ENCODE measurements at places on chromosomes 1 and 21.

DNA sequence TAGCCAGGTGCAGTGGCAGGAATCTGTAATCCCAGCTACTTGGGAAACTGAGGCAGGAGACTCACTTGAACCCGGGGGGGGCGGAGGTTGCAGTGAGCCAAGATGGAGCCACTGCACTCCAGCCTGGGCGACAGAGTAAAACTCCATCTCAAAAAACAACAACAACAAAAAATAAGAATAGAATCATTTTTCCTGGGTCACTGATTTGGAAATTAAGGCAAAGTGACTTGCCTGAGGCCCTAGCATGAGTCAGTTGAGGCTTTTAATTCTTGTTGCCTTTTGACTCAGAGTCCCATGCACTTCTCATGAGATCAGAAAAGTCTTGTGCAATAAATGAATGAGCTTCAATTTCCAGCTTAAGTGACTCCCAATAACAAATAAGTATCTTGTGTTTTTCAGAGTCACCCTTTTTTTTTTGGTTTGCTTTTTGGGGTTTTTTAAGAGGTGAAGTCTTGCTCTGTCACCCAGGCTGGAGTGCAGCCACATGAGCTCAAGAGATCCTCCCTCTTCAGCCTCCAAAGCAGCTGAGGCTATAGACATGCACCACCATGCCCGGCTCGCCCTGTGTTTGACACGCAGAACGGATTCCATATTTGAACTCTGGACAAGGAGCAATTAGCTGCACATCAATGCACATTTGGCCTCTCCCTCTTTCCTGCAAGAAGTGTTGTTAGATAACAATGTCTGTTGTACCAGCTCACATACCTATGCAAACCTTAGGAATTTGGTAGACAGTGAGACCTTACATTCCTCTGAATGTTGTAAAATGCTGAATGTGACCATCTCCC is 3.4 kb upstream of the PLEKHM2 start:
- no peak for DNase-seq

- DNase-seq = no peak
Observed at GRCh38 chr1:81549588-81550127, 251.1 kb upstream of the ADGRL2 start.

GRCh38 chr1:145960468-145961108 is 2.8 kb upstream of the LIX1L start:
- DNase-seq = peak; percentile 87

DNA sequence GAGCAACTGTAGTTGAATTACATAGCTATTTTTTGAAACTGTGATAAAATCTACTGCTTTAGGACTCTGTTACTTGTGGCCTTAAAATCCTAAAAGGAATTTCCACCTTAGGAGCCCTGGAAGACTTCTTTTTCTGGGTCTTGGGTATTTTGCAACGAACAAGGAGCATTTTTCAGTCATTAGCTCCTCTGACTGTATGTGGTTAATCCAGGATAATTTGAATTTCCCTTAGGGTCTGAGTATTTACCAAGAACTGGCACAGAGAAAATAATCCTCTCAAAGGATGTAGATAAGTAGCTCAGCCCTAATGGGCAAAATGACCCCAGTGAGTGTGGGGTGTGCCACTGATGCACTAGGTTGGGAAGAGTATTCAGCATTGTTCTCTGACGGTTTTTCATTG is 170.4 kb downstream of the VAV3 start:
- no peak for DNase-seq

DNA sequence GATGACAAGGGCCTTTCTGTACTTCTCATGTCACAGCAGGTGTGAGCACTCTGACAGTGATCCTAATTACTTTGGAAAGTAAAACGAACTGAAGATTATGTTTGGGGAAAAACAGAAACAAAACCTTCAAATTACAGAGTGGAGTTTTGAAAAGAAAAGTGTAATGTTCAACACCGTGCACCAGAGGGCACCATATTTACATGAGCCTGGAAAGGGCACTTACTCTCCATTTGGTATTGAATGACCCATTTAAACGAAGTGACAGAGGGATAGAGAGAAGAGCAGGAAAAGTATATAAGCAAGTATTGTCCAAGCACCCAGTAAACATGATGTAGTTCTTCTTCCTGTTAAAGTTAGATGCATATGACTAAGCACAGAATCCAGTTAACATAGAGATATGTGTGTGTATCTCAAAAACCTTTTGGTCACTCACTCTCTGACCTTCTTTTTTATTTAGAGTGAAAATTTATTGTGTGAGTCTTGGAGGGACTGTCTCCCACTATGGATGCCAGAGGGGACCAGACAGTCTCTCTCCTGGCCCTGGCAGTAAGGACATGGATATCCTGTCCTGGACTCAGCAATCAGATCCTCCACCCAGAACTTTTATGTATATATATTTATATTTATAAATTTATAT is 3.8 kb upstream of the RGSL1 start:
- no peak for DNase-seq

DNA sequence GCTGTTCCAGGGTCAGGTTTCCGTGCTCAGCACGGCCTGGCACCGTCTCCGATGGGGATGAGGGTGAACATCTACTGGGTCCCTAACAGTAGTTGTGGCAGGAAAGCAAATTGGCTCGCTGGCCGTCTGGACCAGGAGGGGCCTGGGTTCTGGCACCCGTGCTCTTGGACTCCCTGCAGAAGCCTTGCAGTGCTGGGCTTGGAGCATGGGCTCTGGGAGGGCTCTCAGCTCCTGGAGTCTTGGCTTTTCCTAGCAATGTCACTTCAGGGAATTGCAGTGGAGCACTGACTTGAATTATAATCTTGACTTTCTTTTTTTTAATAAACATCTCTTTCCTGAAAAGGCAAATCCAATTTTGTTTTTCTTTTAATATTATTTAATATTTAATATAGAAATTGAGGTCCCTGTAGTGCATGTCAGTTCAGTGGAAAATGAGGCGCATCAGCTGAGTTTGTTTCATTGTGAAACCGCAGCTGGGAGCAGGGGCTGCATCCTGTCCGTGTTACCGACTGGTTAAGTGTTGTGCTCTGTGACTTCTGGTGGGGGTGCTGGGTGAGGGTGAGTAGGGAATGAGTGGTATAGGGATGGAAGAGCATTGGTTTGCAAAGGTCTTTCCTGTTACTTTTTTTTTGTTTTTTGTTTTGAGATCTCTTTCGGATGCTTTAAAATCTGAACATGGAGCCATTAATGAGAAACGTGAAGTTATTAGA is 64.1 kb downstream of the PEX14 start:
- no peak for DNase-seq

GRCh38 chr1:235018161-235018560 is 110.5 kb downstream of the TOMM20 start:
- no peak for DNase-seq

DNA sequence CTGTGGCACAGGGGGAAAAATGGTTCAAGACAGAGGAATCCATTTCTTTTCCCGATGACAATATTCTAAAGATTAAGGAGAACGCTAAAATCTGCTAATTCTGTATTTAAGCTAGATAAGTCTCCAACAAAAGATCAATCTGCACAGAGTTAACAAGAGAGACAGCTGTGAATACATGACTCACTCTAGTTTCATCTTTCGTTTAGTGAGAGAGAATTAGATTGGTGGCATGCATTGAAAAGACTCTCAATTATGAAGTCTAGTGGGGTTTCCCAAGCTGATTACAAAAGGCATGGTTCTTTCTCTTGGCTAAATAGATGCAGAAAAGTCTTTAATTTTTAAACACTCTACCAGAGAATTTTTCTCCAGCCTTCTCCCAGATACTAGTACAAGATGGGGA is 34.4 kb downstream of the CAPN9 start:
- no peak for DNase-seq
